NCI-H1417 treated with DMSO at 0.1 percent for 48 hours (cell line): ENCODE measurements at places on chromosomes 6 and 20.
A peak's percentile ranks its signal among the peaks of the same experiment; 100 is the strongest.

DNA sequence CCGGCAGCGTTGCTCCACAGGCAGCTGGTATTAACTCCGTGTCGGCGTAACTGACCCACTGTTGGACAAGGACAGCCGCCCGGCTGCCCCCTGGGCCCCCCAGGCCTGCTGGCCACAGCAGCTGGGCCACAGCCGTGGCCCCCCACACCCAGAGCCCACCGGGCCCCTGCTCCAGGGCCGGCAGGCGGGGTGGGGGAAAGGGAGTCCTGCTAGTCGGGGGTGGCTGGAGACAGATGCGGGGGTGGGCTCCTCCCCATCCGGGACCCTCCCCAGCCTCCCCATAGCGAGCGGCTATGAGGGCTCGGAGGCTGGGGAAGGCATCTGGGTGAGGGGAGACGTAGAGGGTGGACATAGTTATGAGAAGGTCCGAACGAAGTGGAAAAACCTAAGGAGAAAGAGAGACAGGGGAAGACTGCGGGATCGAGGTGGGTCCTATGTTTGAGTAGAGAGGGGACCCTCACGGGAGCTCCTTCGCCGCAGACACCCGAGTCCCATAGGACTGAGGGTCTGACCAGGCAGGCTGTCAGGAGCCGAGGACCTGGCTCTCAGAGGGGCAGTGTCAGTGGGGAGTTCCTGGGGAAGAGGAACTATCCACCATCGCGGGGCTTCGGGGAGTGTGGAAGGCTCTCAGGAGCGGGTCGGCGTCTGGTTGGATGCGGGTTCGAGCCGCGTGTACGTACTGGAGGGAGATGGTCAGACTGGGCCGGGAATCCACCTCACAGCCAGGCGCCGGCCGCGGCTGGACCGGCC, 511 bp downstream of the VARS1 start:
- DNase-seq: no peak

DNA sequence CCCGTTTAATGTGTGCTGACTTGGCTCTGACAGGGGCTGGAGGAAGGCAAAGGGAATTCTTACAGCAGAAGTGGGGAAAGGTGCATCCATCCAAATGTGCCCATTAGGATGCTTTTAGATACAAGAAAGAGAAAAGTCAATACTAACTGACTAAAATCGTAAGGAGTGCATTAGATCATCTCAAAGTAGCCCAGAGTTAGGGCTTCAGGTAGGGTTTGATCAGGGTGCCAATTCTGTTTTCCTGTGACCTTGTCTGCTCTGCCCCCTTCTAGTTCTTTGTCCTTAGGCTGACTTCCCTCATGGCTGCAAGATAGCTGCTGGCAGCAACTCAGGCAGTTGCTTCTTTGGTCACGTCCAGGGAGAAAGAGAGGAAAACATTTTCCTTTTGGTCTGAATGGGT, 240.8 kb downstream of the CDC5L start:
- no peak for DNase-seq

- DNase-seq: no peak
These were observed 626.4 kb upstream of the NOX3 start for GRCh38 chr6:156082012-156082411.

DNA sequence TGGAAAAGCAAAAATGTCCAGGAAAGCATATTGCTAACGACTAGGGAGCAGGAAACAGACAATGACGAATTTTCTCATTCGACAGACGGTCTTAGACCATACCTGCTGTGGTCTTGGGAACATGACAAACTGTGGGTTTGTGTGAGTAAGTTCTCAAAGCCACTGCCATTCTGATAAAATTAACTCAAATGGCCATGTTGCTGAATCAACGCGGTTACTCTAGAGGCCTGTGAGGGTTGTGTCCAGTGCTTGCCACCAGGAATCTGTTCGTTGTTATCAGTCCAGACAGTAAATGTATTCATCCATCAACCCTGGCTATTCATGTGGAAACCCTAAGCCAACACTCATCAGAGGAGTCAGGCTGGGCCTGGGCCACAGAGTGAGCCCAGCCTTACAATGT, 124.3 kb downstream of the MYLK4 start:
- no peak for DNase-seq

GRCh38 chr6:7198833-7199800, 91.4 kb downstream of the RREB1 start:
- no peak for DNase-seq

DNA sequence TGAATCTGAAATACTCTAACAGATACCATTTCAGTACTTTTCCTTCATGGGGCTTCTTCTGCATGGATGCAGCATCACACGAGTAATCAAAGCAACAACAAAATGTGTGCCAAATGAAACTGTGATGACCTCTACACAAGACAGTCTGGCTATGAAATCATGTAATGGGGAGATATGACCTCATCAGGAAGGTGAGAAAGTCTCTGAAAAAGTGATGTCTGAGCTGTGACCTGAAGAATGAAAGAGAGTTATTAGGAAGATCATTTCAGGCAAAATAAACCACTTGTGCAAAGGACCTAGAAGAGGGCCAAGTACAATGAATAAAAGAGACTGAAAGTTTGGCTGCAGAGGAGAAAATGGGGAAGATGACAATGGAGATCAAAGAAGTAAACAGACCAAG, 182.8 kb downstream of the PTPRK start:
- DNase-seq: no peak

DNA sequence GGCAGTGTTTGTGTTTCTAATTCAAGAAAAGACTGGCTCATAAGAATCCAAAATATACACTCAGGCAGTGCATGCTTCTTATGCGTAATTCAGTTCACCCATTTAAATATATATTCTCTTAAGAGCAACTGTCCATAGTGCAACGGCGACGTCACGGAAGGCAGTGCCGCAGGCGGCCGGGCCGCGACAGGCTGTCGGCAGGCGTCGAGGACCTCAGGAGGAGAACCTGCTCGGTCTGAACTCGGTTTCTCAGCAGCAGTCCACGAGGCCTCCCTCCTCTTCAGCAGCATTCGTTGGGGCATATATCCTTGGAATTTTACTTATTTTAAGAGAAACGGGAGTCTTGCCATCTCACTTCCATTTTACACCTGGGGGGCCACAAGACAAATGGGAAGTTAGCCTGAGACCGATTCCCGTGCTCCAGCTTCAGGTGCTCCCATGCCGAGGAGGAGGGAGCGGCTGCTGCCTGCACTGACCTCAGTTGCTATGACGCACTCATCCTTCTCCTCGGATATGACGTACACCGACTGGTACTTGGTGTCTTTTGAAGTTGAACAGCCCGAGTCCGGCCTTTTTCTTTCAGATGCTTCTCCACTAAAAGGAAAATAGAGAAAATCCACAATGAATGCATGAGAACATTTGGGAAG, 8.2 kb downstream of the DLL1 start:
- DNase-seq: no peak

- DNase-seq: no peak
These were observed 97.5 kb upstream of the GGTLC1 start for GRCh38 chr20:24086121-24086520.

DNA sequence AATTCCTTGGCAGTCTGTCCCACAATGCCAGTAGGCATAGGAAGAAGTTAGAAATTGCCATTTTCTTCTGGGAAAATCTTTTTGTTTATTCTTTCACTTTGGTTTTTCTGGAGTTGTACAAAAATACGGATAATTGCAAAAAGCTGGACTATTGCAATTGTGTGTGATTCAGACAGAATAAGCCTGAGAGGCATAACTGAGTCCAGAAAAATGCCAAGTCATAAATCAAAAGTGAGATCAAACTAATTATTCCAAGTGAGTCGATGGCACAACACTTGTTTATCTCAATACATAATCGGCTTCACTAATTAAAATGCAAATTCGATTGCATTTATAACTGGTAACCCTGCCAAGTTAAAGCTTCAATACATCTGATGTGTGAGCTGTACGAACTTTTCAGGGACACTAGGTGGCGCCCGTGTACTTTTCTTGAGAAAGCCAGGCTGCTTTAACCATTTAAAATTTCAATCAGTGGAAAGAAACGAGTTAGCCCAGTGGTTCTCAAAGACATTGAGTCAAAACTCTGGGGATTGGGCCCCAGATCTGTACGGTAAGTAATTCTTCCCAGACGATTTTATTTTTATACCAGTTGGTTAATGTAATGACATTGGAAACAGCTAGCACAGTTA, 102.6 kb downstream of the LAMP5 start:
- DNase-seq: peak; percentile 66

DNA sequence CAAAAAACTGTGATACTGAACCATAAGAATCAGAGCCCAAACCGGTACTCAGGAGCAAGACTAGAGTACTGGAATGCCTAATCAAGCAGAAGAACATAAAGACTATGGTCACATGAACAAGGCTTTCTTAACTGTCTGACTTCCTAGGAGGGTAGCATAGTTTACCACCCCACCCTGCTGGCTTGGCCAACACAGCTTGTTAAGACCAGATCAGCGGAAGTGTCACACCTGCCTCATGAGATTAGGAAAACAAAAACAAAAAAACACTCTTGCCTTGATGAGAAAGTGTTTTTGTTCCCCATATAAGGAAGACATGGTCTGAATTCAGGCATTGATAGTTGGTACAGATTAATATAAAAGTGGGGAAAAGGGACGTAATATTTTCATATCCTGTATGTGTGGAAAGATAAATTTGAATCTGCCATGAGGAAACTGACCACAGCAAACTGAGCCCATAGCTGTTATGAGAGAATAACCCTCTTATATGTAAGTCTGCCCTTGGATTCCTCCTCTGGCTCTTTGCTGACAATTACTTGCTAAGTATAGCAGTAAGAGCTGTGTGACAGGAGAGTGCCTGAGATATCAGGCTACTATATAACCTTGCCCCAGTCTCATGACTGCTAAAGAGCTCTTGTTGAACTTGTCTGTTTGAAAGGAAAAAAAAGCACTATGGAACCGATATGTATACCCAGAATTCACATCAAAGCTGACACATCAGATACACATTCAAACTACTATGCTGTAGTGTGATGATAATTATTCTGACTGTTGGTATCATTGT, 197.1 kb downstream of the EPHA7 start:
- DNase-seq: no peak

- no peak for DNase-seq
These were observed 23.9 kb upstream of the NAA20 start for GRCh38 chr20:19992996-19993908.

DNA sequence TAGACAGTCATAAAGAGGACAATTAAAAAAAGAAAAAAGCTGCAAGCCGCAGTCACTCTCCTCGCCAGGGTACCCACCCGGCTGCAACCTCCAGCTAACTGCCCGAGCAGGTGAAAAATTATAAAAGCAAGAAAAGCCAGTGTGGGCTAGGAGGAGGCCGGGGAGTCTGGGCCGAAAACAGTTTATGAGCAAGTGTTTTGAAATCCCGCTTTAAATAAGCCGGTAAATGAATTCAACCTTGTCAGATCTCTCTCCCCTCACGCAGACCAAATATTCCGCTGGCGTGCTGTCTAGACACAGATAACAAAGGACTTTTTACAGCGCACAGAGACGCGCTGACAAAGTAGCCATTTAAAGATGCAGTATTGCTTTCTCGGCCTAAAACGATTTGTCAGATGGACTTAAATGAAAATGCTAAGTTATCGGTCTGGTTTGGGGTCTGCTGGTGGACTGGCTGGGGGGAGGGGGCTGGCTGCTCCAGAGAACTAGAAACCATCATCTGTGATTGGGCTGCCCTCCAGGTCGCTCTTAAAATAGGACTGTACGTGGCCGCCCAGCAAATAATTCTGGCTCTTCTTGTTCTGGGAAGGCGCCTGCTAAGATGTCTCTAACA, 24.6 kb downstream of the PMEPA1 start:
- DNase-seq: no peak

GRCh38 chr20:53103124-53103523, 131.0 kb downstream of the TSHZ2 start:
- DNase-seq: no peak

- DNase-seq: no peak
These were observed 385.3 kb downstream of the EPM2A start for GRCh38 chr6:145349950-145350510.

DNA sequence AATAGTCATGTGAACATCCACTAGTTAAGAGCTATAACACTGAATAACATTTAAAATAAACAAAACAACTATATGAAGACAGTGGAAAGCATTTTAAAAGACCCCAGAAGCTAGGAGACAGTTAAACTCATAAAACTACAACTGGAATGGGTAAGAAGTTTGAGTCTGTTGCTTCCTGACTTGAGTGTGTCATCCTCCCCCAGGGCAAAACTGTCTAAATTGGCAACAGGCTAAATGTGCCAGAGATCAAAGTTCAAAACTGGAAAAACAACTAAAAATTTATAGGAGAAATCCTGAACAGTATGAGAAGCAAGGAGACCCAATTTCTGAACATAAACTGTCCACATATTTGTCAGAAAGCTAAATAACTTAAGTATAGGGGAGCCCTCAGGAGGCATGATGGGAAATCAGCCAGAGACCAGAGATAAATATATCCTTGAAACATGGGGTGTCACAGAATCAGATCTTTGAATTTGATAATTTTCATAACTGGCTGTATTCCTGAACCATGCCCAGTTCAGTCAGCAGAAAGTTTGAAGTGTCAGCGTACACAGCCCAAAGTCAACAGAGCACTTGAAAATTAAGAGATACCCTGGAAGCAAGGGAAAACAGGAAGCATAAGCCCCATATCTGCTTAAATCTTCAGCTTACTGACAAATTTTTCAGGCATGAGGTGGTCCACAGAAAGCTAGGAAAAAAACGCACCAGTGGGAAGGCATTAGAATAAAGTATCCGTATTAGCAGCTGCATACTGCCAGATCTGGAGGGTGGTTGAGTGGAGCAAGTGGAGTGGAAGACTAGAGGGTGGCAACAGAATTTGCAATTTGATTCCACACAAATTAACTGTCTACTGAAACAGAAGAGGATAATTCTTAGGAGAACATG, 516.1 kb upstream of the MAN1A1 start:
- DNase-seq: no peak

GRCh38 chr20:31856516-31856915, 11.1 kb upstream of the FOXS1 start:
- DNase-seq: no peak

GRCh38 chr6:137731600-137731959, 135.5 kb upstream of the TNFAIP3 start:
- no peak for DNase-seq

DNA sequence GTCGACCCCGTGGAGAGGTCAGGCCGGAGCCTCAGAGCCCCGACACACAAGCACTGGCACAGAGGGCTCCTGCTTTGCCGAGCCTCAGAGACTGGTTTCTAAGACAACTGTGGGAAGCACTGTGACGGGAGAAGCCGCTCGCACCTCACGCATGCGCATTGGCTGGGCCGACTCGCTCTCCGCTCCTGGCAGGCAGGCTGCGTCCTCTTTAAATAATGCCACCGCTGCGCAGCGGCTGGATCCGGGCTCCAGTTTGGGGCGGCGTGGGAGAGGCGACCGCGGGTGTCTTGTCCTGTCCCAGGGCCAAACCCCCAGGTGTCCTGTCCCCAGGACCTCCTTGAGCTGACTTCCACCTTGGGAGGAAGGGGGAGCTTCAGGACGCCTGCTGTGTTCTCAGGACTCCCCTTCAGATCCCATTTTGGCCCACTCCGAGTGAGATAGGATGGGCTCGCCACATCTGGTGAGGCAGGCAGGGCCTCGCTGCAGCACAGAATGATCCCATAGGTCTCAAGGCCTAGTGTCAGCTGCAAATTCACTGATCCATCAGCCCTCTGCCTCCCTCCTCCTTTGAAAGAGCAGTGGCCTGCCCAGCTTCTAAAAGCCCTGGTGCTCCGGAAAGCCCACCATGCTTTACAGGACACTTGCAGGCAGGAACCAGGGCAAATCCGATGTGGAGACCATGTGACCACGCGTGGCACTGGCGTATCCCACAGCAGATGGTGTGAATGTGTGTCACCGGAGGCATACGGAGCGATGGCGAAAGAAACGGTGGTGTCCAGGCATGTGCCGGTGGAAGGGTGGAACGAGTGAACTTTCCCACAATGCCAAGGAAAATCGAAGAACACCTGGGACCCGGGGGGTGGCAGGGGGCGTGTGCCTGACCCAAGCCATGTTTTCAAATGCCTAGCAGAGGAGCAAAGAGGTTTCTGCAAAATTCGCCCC, 169.3 kb upstream of the ZNF337 start:
- peak; percentile 26 for DNase-seq
